T-helper 17 cell (primary cell): ENCODE measurements at places on chromosomes 16 and 17.

GRCh38 chr17:38674014-38674748 lies 576 bp downstream of the EPOP start:
- DNase-seq: no peak

GRCh38 chr17:50129728-50130558 lies at the start of gene SAMD14:
Gene SAMD14, minus strand, starts transcription at chr17:50130160. Its CDS starts 5,201 bp downstream, at chr17:50124959.
- DNase-seq: peak; percentile 51

DNA sequence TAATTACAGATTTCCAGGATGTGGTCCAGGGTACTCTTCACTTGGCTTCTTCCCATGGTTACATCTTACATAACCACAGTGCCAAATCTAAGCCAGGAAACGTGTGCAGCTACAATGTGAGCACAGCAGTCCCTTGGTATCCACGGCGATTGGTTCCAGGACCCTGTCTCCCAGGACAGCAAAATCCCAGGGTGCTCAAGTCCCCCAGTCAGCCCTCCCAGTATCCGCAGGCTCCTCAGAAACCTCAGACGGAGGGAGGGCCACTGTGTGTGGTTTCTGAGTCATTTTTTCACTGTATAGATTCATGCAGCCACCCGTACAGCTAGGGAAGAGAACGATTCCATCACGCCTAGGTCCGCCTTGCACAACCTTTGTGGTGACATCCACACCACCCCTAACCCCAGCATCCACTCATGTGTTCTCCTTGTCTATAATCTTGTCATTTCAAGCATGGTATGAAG lies 11.1 kb upstream of the ATP2C2 start:
- DNase-seq: no peak

- DNase-seq: no peak
These were observed 29.6 kb downstream of the NTN1 start for GRCh38 chr17:9050801-9051401.

GRCh38 chr17:10266296-10266876 lies 68.0 kb upstream of the GAS7 start:
- DNase-seq: no peak

- no peak for DNase-seq
These were observed 4.9 kb upstream of the STAT5A start for GRCh38 chr17:42283241-42284023.

DNA sequence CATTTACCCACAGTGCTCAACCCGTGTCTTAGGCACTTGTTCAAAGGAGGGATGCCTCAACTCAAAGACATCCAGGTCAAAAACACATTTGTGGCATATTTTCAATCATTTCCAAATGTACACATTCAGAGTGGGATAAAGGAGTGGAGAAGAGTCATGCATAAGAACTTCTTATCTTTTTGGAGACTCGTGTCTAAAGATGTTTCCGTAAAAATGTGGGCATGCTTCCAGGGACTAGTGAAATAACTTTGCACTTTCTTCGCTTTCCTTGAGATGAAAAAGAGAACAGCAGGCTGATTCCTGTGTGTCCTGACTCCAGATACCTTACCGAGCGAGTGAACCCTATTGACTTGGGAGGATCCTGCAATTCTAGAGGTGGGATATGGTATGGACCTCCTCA lies 256.6 kb upstream of the KCNJ16 start:
- DNase-seq: no peak

DNA sequence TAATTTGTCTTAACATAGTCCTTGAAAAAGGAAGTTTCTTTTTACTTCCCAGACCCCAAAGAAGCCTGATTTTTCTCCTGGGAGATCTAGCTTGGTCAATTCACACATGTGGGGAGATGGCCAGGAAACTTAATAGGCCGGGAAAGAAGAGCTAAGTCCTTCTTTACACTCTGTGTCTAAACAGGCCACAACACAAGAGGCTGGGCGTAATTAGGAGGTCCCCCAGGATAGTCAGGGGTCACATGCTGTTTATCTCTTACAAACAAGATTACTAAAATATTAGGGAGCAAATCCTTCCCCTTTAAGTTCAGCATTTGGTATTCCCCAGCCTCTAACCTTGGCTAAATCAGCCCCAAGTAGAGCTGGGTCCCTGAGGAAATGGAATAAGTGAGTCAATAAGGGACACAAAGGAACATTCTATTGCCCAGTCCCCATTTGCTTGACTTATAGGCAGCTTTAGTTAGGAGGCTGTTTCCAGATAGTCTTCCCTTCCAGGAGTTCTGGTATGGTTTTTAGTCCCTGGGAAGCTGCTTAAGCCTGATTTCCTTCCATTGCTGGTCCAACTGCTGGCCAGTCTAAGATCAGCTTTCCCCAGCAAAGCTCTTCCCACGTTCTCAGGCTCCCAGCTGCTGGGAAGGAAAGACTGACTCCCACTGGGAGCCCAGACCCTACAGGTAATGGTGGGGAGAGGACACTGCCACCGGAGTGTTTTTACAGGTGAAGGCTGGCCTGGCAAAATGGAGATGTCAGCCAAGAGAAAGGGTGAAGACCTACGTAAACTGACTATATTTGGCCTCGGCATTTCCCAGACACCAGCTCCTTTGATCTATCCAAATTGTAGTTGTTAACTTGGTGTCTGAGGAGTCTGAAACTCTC lies 14.1 kb upstream of the HOXB9 start:
- DNase-seq: no peak

GRCh38 chr16:86338403-86339115 lies 171.8 kb upstream of the FOXF1 start:
- no peak for DNase-seq

DNA sequence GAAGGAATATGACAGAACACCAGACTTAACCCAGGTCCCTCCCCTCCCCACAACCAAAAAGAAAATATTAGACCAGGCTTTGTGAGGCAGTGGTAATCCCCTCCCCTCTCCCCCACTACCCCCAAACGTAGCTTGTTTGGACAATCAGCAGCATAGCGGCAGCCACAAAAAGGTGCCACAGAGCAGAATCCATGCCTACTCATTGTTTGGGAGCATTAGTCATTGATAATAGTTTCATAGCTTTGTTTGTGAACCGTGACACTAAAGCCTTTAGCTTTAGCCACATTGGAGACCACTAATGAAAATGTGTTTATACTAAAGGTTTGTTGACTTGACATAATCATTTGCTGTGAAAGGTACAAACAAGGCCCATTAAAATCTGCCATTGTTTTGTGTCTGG lies 65.1 kb downstream of the NUP93 start:
- no peak for DNase-seq

- DNase-seq: no peak
These were observed 3.0 kb downstream of the ERN1 start for GRCh38 chr17:64126918-64127317.

DNA sequence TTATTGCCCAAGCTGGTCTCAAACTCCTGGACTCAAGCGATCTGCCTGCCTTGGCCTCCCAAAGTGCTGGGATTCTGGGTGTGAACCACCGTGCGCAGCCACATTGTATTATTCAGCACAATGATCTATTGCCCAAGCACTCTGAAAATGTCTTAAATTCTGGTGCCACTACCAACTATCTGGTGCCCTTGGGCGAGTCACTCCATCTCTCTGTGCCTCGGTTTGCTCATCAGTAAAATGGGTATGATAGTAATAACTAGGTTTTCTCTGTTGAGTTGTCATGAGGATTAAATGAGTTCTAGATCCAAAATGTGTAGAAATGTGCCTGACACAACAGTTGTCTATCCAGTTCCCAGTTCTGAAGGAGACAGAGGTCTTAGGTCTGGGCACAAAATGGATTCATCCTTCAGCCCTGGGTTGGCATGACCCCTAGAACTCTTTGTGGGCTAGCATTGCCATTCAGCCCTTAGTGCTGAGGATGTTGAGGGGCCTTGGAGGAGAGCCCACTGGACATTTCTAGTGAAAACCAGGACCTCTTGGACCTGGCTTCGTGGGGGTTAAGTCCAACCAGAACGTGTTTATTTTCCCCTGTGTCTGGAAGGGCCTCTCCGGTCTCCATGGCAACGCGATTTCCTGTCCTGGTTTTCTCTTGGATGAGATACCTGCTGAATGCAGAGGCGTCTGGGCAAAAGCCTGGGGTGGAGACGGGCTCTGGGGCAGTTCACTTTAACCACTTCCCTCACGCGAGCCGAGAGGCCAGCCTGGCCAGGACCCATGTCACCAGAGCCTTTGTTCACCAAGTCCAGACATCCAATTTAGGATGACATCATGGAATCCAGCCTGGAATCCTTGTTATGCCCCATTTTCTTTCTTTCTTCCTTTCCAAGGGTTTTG lies 43.7 kb upstream of the TNRC6A start:
- no peak for DNase-seq

GRCh38 chr17:81402981-81403467 lies 7.8 kb downstream of the BAHCC1 start:
- DNase-seq: no peak

GRCh38 chr16:23920899-23921298 lies 85.1 kb downstream of the PRKCB start:
- DNase-seq: no peak

DNA sequence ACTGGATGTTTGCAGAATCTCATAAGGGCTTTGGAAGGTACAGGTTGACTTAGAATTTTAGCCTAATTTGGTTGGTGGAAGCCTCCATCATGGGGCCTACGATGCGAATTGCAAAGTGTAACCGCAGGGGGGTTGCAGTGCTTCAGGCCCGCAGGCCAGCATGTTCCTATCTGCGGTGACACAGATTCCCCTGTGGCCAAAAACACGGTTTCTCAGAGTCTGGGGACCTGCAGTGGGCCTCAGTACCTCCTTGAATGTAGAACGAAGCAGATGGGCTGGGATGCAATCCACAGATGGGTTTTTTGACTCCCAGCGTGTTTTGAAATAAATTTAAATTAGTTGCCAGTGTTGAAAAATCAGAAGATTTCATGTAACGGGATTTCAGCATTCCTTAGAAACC lies 34.7 kb downstream of the KIAA0513 start:
- no peak for DNase-seq

GRCh38 chr17:8029121-8029520 lies 9.7 kb upstream of the ALOX15B start:
- DNase-seq: no peak

DNA sequence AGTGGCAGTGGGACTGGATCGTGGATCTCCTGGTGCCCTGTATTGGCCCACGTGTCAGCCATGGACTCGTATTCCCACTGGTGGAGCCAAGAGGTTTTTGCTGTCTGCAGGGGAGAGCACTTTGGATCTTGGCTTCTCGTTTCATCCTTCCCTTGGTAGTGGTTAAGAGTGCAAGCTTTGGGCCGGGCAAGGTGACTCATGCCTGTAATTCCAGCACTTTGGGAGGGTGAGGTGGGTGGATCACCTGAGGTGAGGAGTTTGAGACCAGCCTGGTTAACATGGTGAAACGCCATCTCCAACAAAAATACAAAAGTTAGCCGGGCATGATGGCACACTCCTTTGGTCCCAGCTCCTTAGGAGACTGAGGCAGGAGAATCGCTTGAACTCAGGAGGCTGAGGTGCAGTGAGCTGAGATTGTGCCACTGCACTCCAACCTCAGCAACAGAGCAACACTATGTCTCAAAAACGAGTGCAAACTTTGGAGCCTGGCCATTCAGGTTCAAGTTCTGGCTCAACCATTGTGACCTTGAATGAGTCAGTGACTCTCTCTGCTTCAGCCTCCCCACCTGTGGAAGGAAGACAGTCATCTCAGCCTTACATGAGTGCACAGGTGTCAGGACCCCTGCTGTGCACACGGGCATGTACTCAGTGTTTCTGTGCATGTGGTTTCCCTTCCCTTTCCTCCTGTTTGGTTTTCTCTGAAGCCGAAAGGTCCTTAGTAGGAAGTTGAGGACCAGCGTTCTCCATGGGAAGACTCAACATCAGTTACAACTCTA lies 57.4 kb downstream of the PLCG2 start:
- no peak for DNase-seq

- DNase-seq: no peak
These were observed 273.4 kb downstream of the NTN1 start for GRCh38 chr17:9294661-9295210.

DNA sequence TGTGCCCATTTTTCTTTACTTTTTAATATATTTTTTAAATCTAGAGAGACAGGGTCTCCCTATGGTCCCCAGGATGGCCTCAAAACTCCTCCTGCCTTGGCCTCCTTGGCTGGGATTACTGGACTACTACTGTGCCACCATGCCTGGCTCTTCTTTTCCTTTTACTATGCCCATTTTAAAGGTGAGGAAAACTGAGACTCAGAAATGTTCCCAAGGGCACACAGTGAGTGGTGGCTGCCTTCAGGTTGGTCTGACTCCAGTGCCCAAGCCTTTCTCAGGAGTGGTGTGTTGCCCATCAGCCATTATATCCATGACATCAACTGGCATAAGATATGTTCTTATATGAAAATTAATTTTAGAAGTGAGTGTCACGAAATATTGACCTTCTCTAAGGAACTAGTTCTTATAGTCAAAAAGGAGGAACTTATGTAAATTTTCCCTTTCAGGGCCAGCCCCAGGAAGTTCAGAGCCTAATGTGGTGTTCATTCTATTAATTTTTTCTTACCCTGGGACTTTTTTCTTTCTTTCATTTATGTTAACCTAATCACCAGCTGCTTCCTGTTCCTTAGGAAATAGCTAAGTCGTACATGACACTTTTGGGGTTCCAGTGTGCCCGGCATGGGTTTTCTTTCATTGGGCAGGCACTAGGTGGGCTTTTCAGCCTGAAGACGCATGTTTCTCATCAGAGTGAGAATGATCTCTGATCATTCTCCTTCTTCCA lies 17.9 kb upstream of the SPN start:
- no peak for DNase-seq

GRCh38 chr16:53821957-53822625 lies 118.1 kb downstream of the FTO start:
- no peak for DNase-seq

- no peak for DNase-seq
These were observed 57.6 kb downstream of the CDRT4 start for GRCh38 chr17:15409721-15410250.

- no peak for DNase-seq
These were observed 299.5 kb downstream of the FOXL1 start for GRCh38 chr16:86877835-86878234.

DNA sequence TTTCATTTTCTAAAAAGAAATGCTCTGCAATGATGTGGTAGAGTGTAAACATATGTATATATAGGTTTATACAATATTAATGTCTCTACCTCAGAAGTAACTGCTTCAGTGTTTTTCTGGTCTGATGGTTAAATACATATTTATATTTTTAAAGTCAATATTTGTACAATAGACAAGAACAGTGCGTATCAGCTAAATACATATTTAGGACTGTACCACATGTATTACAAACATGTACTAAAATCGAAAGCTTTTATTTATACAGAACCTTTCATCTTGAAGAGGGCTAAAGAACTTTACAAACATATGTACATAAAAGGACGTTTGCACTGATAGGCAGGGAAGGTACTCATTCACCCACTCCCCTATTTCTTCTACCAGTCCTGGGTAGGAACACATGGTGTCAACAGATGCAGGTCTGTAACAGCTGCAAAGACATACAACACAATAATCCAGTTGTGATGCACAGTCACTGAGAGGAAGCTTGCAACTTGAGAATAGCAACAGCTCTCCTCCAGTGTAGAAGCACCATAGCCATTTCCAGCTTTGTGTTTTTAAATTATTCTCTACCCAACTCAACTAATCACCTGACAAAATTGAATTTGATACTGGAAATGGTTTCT lies 206.9 kb upstream of the C17orf78 start:
- no peak for DNase-seq

DNA sequence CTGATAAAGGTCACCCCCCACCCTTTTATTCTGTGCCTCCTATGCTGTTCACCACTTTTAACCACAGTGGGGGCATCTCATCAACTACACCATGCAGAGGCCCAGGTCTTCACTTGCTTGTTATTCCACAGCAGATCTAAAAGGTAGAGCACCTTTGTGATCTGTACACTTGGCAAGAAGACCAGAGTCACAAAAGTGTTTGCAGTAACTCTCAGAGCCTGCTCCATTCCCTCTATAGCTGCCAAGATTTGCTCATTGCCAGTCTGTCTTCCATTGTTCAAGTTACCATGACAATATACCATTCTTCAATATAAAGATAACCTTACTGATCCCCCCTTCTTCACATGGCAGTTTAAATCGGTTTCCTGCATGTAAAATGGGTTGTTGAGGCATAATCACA lies 180.0 kb downstream of the TOX3 start:
- DNase-seq: no peak
